ENCODE measurements at places on chromosomes 1 and 21. TPM values are rescaled to one million over a fixed set of nuclear protein-coding genes. Genes with fewer than 3 reads are reported as not detected.

ASCL5 gene
- polyA plus RNA-seq = 0.15 TPM

DNA sequence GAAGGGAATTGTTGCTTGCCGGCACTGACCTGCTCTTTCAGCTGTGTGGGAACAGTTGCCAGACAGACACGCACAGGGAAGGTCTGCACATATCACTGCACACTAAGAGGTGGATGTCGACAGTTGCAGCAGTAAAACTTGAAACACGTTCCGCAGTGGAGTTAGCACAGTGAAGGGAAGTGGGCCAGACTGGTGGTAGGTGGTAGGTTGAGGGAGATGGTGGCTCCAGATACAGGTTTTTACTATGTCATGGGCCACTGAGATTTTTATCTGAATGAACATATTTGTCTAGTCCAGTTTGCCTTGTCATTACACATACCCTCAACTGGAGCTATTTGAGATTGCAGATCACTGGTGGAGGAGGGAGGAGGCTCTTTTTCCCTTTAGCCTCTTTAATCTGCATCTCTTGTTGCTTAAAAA lies 13.5 kb downstream of the MRPS6 start:
- DNase-seq = no peak

GRCh38 chr1:183349201-183349711 lies 68.9 kb downstream of the NMNAT2 start:
- no peak for DNase-seq

- no peak for DNase-seq
Observed at GRCh38 chr1:9211291-9211811, 23.2 kb upstream of the H6PD start.

DNA sequence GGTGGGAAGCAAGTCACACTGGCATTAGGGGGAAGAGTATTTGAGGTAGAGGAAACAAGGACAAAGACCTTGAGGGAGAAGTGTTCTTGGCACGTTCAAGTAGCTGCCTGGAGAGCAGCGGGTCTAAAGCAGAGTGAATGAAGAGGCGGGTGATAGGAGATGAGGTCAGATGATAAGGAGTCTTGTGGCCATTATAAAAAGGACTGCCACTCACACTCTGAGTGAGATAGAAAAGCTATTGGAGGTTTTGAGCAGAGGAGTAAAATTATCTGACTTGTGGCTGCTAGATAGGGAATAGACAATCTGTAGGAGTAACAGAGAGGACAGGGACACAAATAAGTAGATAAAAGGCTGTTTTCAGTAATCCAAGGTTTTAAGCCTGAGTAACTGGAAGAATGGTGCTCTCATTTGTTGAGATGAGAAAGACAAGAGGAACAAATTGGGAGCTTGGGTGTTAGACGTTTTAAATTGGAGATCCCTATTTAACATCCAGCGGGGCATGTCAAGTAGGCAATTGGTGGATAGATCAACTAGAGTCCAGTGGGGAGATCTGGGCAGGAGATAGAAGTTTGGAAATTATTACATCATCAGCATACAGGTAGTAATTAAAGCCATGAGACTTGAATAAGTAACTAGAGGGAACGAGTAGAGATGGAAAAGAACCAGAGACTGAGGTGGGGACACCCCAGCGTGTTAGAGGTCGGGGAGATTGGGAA lies 43.7 kb downstream of the HENMT1 start:
- no peak for DNase-seq

FAM72D gene
- polyA plus RNA-seq = 3.5 TPM

GSTM3 gene
- 159 TPM for polyA plus RNA-seq
